ENCODE measurements at places on chromosomes 3 and 15.

DNA sequence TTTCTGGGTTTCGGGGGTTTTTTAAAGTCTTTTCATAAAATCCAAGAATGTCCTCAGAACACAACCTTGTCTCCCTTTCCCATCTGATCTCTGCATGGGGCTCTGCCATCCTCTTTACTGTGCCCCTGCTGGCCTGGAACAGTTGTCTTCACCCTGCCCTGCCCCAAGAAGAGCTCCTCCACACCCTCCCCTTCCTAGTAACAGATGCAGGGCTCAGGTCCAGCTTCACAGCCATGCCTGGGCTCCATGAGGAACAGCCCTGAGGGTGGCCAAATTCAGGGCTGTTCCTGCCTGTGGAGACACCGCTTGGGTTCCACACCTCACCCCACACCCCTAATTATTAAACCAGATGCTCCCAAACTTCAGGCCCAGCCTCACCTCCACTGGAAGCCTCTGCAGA is 12.9 kb upstream of the ULK3 start:
- no peak for DNase-seq

GRCh38 chr3:31748933-31749295 is 216.2 kb downstream of the STT3B start:
- no peak for DNase-seq

GRCh38 chr15:92645731-92646130 is 9.8 kb downstream of the FAM174B start:
- DNase-seq = no peak

DNA sequence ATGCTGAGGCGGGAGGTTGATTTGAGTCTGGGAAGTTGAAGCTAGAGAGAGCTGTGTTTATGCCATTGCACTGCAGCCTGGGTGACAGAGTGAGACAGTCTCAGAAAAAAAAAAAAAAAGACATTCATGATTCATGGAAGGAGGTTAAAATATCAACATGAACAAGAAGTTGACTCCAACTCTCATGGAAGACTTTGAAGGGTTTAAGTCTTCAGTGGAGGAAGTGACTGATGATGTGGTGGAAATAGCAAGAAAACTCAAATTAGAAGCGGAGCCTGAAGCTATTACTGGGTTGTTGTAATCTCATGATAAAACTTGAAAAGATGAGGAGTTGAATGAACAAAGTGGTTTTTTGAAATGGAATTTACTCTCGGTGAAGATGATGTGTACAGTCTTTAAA is 491.8 kb downstream of the SQOR start:
- DNase-seq = no peak

DNA sequence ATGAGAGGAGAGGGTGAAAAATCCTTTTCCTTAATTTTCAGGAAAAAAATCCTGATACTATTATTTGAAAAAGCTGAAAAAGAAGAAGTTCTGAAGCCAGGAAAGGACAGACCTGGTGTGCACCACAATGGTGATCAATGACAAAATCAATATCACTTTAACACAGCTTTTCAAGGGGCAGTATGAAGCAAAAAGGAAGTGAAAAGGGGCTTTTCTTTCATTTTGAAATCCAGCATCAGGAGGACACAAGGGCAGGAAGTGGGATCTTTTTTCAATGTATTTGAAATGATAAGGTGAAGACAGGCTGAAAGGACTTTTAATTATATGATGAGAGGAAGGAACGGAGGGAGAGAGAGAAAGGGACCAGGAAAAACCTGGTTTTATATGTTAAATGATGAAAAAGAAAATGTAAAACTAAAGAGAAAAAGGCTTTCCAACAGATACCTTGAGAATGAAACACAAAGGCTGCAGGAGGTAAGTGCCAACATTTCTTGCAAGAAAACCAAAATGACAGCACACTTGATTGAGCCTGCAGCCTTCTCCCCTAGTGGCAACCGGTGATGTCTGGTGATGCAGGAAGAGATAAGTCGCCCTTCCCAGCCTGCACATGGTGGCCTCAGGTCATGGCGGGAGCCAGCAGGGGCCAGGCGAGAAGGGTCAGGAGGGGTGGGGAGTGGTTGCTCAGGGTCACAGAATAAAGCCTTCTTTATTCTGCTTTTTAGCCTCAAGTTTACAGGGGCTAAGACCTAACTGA is 236.7 kb upstream of the WNT5A start:
- DNase-seq = no peak

DNA sequence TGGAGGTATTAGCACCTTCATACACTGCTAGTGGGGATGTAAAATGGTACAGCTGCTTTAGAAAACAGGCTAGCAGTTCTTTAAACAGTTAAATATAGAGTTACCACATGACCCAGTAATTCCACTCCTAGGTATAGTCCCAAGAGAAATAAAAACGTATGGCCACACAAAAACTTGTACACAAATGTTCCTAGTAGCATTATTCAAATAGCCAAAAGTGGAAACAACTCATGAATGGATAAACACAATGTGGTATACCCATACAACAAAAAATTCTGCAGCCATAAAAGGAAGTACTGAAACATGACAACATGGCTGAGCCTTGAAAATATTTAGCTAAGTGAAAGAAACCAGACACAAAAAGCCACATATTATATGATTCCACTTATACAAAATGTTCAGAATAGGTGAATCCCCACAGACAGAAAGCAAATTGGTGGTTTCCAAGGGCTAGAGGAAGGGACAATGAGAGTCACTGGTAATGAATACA is 40.8 kb upstream of the KLF13 start:
- no peak for DNase-seq

- no peak for DNase-seq
Measured at GRCh38 chr3:46646700-46647099, 34.4 kb downstream of the FAM240A start.

GRCh38 chr3:186472456-186473008 is 71.6 kb downstream of the CRYGS start:
- DNase-seq = no peak

DNA sequence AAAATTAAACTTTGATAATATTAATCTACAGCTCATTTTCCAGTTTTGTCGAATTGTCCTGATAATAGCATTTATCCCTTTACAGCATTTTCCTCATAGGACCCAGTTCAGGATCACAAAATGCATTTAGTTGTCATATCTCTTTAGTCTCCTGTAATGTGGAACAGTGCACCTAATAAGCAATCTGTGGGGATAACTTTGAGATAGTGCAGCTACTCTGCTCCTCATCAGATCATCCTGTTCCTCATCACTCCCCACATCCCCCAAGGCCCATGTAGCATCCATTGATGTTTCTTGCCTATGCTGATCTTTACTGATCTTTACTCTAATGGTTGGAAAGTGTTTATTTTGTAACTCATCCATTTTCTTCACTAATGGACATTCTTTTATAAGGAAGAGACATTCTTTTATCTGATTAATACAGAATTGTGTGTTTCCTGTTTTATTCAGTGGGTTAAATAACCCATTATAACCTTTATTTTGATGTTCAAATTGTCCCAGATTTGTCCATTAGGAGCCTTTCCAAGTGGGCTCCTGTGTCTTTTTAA is 7.5 kb downstream of the RNF111 start:
- no peak for DNase-seq

GRCh38 chr15:33163816-33164215 is 30.7 kb downstream of the FMN1 start:
- DNase-seq = no peak

GRCh38 chr15:90337256-90337655 is 14.8 kb upstream of the ZNF774 start:
- no peak for DNase-seq

GRCh38 chr15:81253846-81254245 is 57.2 kb downstream of the IL16 start:
- no peak for DNase-seq

GRCh38 chr3:133805702-133806475 is at the start of gene SRPRB:
TSS of gene SRPRB (plus strand) at chr3:133805815. CDS start at chr3:133805849, 34 bp downstream.
- DNase-seq = peak; percentile 87

GRCh38 chr3:71707595-71707994 is 17.6 kb downstream of the EIF4E3 start:
- DNase-seq = no peak

DNA sequence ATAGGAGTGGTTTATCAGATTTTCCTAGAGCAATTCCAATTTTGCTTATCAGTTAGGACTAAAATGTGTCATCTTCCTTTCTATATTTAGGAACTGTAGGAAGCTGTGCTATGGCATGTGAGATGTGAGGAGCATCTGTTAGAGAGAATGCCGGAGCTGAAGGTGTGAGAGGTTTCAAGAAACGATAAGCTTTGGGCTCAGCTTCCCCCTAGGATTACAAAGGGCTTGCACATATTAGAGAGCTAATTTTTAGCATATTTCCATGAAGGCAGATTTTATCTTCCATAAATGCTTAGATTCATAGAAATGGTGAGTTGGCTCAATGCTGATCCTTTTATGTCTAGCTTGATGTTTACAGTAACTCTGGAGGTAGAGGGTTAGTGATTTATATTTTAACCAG is 120.2 kb downstream of the CNTN4 start:
- no peak for DNase-seq

GRCh38 chr3:5731100-5731499 is 543.6 kb downstream of the EDEM1 start:
- no peak for DNase-seq

- no peak for DNase-seq
Measured at GRCh38 chr3:73448761-73449301, 175.9 kb downstream of the PDZRN3 start.

GRCh38 chr15:39362821-39363561 is 217.9 kb upstream of the THBS1 start:
- peak; percentile 78 for DNase-seq

DNA sequence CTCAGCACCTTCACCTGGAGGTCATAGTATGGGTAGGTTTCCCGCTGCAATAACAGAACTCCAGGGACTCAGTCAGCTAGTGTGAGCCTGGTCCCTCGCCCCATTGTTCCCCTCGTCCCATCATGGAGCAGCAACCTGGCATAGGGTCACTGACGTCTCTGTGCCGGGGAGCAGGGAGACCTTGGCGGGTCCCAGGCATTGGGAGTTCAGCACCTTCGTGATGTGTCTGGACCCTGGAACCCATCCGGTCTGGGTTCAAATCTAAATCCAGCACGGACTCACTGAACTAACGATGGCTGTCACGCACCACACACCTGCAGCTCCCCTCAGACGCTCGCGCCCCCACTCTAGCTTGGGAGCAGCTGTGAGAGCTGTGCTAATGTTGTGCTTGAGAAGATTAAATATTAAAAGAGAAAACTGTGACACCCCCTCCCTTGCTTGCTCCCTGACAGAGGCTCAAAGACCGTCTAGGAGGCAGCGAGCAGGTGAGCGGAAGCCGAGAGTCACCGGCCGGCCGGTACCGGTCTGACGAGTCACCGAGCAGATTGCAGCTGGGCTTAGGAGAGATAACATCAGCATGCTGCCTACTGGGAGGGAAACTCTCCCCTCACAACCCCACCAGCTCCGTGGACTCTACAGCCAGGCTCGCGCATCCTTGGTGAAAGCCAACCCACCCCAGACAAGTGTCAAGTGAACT is 742 bp downstream of the PLA2G4F start:
- no peak for DNase-seq

GRCh38 chr3:129829640-129830039 is 63.9 kb downstream of the TMCC1 start:
- peak; percentile 2 for DNase-seq

- no peak for DNase-seq
Measured at GRCh38 chr3:119604878-119605277, 7.2 kb downstream of the PLA1A start.

DNA sequence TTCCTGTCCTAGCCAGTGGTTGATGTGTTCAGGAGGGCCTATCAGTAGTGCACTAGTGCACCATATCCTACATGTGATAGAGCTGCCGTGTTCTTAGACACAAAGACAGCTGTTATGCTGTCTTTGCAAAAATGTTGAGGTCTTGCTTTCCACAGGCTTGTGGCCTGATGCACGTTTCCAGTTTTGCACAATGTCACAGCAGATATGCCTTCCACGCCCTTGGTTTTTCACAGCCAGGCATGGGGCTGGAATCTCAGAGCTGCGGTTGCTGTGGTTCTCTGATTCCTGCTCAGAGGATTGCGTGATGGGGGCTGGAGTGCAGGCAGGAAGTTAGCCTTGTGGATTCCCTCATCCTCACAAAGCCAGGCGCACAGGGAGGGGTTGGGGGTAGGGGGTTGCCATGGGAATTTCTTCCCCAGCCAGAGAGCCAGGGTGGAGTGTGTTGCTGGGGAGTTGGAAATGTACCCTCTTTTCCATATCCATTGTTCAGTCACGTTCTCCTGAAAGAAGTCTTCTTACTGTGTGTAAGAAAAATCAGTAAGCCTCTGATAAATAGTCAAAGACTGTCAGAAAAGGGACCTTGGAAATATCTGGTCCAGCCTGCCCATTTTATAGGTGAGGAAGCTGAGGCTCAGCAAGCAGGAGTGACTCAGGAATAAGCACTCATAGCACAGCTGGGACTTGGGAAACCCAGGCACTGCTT is 79.4 kb downstream of the SMAD3 start:
- no peak for DNase-seq

DNA sequence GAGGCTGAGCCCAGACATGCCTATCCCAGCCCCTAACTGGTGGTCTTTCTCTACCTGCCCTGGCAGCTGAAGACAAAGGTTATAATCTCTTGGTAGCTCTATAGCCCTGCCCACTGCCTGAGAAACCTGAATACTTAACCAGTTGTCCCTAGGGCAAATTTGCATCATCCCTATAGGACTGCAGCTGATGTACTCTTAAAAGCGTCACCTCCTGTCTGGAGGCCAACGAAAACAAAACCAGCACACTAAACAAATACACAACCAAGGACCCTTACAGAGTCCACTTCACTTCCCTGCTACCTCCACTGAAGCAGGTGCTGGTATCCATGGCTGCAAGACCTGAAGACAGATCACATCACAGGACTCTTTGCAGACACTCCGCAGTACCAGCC is 98.0 kb downstream of the KCNAB1 start:
- DNase-seq = peak; percentile 95

- DNase-seq = no peak
Measured at GRCh38 chr3:186193534-186194450, 84.9 kb upstream of the ETV5 start.

GRCh38 chr3:178306432-178307115 is 229.7 kb upstream of the KCNMB2 start:
- DNase-seq = no peak

- DNase-seq = no peak
Measured at GRCh38 chr3:72487078-72487765, 361.0 kb downstream of the SHQ1 start.

GRCh38 chr3:128182656-128183055 is 29.4 kb downstream of the EEFSEC start:
- DNase-seq = peak; percentile 34

DNA sequence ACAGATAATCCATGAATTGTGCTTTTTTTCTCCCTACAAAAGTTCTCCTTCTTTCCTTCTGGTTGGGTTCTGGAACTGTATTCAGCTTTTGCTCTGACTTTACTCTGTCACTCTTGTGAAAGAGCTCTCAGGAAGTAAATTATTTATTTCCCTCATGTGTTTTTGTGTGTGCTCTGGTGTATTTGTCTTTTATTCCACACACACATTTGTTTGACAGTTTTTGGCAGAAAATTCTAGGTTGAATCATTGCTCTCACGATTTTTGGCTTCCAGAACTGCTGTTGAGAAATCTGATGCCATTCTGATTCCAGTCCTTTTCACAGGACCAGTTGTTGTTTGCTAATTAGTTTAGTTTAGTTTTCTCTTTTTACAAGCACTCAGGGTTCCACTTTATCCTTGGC is 172.8 kb downstream of the PLCH1 start:
- DNase-seq = peak; percentile 28

- DNase-seq = no peak
Measured at GRCh38 chr3:69781593-69781992, 42.3 kb downstream of the MITF start.
